AG09319 (cell line): ENCODE measurements at places on chromosomes 13 and 19.

DNA sequence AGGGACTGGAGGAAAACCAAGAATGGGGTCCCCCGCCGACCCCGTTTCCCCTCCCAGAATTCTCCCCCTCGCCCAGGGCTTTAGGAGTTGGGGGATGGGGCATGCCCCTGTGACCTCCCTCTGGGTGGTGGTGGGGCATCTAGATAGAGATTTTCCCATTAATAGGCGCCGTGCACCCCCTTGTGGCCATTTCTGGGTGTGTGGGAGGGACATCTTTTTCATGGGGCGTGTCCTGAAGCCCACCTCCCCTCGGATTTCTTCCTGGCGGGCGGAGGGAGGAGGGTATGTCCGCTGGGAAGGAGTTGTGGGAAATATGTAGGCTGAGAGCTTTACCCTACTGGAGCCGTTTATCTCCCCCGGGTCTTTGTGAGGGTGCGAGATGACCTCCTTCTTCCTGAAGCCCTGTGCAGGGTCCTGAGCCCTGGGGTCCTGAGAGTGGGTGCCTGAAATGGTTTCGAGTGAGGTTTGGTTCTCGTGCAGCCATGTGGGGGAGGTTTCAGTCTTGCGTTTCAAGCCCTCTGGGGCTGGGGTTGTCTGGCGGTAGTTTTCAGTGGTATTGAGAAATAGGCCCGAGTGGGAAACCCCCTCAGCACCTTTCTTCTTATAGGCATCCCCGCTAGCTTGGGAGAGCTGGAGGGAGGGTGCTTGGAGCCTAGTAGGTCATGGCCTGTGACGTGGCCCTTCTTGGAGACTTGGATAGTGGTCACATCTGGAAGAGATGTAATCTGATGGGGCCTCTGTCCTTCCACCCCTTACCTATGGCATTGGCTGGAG, 1.0 kb downstream of the PRMT1 start:
- DNase-seq = no peak

GRCh38 chr13:99857738-99858137, 113.8 kb downstream of the ZIC5 start:
- no peak for DNase-seq

DNA sequence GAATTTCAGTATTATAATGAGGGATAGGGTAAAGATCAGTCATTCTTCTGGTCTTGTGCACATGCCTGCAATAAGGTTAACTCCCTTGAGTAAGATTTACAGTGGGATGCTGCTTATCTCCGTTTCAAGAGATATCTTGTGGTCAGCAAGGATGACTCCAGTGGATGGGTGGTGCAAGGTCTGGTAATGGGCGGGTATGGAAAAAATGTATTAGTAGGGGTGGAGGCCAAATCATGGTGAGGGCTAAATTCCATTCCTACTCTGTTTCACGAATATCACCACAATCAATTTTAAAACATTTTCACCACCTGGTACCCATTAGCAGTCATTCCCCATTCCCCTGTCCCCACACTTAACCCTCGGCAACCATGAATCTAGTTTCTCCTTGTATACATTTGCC, 40.6 kb downstream of the CCDC122 start:
- DNase-seq = peak; percentile 62

GRCh38 chr19:56720281-56720680, 48.7 kb upstream of the ZNF835 start:
- DNase-seq = no peak

GRCh38 chr13:72521940-72522661, 205.3 kb downstream of the MZT1 start:
- no peak for DNase-seq

DNA sequence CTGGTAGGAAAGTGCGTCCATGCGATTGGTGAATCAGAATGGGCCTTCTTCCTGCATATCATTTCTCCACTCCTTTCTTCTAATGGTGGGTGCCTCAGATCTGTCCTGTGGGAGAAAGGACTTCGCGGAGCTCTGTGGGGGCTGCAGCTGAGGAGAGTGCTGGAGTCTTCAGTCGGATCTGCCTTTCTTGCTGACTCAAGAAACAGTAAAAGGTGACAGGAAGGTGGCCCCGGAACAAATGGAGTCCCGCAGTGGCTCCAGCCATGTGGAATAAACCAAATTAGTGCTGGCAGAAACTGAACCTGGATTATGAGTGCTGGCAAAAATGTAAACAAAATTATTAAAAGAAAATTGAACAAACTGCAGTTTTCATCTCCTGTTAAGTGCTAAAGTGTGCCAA, 15.1 kb upstream of the GAS6 start:
- DNase-seq = no peak

DNA sequence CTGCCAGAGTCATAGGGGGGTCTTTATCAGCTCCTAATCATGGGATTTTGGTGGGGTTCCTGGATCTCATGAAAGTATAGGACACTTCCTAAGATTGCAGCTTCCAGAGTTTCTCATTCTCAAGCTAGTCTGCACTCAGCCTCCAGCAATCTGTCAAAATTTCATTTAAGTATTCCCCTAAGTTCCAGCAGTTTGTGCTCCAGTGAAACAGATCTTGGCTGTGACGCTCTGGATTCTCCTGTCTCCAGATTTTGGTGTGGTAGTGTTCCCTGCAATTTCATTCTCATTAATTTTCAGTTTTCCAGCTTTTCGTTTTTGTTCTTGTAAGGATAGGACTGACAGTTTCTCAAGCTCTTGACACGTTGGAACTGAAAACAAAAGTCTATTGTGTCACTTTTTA, 908.9 kb upstream of the MIR17HG start:
- DNase-seq = no peak

DNA sequence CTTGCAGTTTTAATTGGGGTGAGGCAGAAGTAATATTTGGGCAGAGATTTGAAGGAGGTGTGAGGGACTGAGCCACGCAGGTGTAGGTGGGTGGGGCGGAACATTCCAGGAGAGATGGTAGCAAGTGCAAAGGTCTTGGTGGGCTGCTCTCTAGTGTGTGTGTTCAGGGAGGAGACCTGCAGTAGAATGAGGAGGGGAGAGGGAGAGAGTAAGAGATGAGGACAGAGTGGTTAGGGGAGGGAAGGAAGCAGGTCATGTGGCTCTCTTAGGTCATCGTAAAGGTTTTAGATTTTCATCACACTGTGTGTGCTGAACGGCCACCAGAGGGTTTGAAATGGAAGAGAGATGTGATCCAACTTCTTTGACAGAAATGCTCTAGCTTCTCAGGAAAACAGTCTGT, 33.5 kb downstream of the WASF3 start:
- no peak for DNase-seq

DNA sequence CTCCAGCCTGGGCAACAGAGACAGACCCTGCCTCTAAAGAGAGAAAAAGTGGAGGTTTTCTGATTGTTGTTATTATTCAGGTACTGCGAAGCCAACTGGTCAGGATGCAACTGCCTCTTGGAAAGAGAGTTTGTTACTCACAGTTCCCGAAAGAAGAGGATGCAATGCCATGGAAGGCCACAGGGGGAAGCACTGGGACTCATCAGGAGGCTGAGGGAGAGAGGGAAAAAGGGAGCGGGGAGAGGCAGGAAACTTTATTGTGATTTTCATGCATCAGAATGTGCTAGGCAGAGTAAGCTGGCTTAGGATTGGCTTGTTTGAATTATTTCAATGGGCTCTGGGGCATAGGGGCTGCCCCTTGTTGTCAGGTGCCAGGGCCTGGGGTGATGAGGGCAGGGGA, 27.6 kb downstream of the MYO9B start:
- no peak for DNase-seq
